Fibroblast of the conjunctiva (primary cell): ENCODE measurements at places on chromosomes 2 and 18.
A peak's percentile ranks its signal among the peaks of the same experiment; 100 is the strongest.

DNA sequence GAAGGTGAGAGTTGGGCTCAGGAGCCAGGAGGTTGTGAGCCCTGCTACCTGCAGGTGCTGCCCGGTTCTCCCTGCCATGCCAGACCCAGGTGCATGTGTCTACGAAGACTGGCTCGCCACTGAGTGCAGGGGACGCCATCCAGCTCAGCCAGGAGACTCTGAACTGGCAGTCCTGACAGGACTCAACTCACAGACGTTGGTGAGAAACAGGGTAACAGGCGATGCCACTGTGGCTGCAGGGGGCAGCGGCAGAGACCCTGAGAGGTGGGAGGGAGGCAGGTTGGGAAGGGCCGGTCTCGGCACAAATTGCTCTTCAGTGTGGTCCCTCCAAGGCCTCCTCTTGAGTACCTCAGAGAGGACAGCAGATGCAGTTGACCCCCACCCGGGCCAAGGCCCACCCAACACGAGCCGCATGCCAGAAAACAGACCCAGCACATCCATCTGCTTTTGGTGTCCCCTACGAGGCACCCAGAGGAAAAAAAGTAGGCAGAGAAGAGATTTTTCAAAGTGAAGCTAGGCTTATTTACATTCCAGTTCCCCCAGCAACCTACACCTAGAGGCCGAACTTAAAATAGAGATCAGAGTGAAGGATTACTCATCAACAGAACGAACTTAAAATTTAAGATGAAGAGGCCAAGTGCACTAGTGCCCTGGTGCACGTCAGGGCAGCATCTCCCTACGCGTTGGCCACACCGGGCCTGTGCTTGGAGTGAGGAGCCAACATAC is 184.8 kb downstream of the SEPTIN10 start:
- DNase-seq, result no peak

DNA sequence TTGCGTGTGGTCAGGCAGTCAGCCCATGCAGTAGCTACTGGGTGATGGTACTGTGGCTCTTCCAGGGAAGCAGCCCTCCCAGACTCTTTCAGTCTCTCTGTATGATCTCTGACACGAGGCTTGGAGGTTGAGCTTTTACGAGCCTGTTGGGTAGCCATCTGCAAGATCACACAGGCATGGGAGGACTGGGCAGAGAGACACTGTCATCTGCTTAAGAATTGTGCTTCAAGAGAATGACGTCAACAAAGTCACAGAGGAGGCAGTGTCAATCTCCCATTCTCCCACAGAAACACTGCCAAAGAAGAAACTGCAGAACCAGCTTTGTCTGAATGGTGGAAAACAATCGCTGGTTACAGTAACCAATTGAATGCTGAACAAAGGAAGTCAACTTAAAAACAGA is 78.4 kb upstream of the MC2R start:
- DNase-seq, result no peak

GRCh38 chr2:53819634-53820033 is 32.8 kb downstream of the ERLEC1 start:
- DNase-seq, result no peak

DNA sequence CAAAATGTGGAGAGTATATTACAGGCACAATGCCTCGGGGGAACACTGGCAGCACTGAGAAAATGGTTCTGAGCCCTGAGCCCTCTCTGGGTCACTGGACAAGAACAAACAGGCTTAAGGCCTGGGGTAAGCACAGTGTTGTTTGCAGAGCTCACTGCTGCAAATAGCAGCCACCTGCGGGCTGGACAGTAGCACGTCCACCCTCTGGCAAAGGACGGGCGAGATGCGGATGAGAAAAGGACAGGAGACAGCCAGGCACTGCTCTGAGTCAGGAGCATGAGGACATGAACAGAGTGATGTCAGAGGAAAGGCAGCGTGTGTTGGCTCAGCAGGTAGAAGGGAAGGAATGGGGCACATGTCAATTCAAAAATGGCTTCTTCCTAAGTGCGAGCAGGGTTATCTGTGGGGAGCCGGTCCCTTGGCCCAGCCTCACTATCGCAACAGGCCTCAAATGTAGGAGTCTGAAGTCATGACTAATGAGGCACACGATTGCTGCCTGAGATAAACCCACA is 25.9 kb upstream of the NEB start:
- DNase-seq, result no peak

DNA sequence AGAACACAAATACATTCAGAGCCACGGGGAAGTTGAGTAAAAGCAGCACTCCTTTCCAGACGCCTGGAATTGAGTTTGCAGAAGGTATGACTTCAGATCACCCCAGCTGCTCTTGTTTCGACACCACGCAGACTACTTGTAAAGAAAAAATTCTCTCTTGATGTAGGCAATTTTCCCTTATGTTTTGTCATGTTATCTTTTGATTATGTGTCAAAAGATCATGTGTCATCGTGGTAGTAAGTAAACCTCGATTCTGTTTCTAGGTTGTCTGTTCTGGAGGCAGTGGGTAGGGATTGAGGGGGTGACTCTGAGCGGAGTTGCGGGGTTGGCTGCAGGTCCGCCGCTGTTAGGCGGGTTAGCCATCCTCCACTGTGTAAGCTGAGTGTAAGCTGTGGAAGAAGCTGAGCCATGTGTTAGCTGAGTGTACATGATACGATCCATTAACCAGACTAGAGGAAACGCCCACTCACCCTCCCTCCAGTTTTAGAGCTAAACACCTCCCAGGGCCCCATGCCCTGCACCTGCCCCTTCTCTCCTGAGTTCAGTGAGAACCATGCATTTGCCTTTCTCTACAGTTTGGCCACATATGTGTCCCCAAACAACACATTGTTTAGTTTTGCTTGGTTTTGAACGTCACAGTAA is 181.8 kb downstream of the SNTG2 start:
- DNase-seq, result no peak

GRCh38 chr2:136206613-136207012 is 88.7 kb upstream of the CXCR4 start:
- DNase-seq, result no peak

- no peak for DNase-seq
These were observed 3.8 kb downstream of the MATN3 start for GRCh38 chr2:20008703-20009102.

GRCh38 chr2:20222769-20223406 is 2.0 kb downstream of the SDC1 start:
- DNase-seq, result no peak

DNA sequence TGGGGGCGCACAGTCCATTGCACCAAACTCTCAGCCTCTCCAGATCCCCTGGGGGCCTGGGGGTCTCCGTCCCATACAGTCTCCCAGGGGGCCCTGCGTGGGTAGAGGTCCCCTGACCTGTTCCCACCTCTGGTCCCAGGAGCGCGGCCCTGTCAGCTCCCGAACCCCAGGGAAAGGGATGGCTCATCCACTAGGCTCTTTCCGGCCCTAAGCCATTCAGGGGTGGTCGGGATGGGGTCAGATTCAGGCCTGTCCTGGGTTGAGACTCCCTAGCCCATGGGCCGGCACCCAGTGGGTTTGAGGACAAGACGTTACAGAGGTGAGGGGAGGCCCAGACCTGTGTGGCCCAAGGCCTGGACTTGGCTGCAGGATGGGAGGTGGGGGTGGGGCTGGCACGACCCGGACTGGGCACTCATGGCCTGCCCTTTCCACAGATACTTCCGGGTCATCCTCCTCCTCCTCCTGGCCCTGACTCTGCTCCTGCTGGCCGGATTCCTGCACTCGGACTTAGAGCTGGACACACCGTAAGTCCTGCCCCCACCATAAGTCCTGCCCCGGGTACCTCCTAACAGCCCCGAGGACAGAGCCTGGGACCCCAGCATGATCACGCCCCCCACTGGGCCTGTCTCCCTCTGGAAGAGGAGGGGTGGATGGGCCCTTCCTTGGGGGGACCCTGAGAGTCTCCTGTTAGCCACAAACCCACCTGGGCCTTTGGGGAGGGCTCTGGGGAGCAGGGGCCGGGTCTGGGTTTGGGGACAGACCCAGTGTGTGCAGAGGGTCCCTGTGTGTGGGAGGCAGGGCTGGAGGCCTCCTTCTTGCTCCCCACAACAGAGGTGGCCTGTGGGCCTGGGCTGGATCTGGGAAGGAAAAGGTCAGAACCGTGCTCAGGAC is 10.1 kb upstream of the NEU4 start:
- no peak for DNase-seq

DNA sequence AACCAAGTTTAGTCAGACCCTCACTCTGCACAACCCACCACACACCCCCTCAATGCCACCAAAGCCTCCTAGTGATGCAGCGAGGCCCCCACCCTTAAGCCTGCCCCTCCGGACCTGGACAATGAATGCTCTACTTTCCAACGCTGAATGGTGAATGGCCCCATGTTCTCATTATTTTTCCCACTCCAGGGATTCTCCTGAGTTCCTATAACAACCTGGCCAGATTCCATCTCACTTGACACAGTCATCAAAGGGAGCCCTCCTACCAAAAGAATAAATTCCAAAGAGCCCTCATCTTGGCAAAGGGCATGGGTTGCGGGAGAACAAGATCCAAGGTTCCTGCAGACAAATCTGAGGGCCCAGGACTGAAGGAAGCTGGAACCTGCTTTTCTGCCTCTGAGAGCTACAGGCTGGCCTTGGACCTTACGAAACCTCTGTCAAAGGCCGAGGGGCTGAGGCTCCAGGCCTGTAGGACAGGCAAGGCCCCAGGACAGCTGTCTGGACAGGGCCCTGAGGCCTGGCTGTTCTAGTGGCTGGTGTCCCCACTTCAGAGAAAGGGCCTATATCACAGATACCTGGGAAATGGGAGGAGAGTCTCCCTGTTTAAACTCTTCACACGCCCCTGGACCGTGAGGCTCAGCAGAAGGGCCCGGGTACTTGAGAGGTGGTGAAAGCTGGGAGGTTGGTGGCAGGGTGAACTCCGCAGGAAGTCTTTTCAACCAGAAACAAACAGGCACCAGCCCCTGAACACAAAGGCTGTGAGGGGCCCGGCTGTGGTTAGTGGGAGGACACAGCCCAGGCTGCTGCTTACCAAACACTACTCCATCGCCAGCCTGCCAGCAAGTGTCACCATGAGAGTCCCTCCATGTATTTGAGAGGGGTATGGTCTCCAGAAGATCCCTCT is 27.3 kb downstream of the SFXN5 start:
- DNase-seq, result no peak

- no peak for DNase-seq
These were observed 20.4 kb downstream of the EDAR start for GRCh38 chr2:108968619-108969018.

GRCh38 chr18:36410346-36410745 is 112.8 kb downstream of the FHOD3 start:
- no peak for DNase-seq

DNA sequence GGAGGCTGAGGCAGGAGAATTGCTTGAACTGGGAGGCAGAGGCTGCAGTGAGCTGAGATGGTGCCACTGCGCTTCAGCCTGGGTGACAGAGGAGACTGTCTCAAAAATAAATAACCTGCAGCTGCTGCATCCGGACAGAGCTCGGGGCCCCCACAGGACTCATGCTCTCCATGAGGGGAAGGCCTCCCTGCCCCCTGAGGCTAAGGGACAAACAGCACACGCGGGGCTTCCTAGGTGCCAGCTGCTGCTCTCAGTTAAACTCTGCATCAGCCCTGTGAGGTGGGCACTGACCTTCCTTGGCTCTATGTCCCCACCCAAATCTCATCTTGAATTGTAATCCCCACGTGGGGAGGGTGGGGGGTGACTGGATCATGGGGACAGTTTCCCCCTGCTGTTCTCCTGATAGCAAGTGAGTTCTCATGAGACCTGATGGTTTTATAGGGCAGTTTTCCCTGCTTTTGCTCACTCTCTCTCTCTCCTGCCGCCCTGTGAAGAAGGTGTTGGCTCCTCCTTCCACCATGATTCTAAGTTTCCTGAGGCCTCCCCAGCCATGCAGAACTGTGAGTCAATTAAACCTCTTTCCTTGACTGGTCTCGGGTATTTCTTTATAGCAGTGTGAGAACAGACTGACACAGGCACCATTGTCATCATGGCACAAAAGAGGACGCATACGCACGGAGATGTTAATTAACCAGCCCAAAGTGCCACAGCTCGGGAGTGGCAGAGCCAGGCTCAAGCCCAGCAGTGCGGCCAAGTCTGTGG is 49.9 kb upstream of the TAF1B start:
- DNase-seq, result no peak

DNA sequence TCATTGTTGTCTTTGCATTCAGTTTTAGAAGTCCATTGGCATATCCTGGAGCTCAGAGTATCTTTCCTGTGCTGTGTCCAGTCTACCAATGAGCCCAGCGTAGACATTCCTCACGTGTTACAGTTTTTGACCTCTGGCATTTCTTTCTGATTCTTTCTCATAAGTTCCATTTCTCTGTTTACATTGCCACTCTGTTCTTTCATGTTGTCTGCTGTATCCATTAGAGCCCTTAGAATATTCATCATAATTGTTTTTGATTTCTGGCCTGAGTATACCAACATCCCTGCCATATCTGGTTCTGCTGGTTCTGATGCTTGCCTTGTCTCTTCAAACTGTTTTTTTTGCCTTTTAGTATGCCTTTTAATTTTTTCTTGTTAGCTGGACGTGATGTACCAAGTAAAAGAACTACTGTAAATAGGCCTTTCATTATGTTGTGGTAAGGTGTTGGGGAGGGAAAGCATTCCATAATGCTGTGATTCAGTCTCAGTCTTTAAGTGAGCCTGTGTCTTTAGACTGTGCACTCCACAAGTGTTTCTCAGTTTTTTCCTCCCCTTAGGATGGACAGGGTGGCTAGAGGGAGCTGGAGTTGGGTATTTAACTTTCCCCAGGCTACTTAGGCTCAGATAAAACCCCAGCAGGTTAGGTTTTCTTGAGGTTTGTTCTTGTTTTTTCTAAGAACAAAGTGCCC is 35.6 kb downstream of the CEP192 start:
- no peak for DNase-seq

GRCh38 chr18:41853280-41853679 is 101.8 kb upstream of the PIK3C3 start:
- DNase-seq, result no peak

GRCh38 chr2:174153757-174154680 is 94.3 kb downstream of the OLA1 start:
- DNase-seq, result peak; percentile 50

GRCh38 chr2:121902171-121902591 is 146.7 kb downstream of the TSN start:
- no peak for DNase-seq

GRCh38 chr2:240831594-240832204 is 11.7 kb upstream of the KIF1A start:
- no peak for DNase-seq

GRCh38 chr2:67471681-67472080 is 74.5 kb downstream of the ETAA1 start:
- DNase-seq, result no peak

GRCh38 chr2:71513096-71513495 is 59.7 kb downstream of the DYSF start:
- DNase-seq, result no peak

- DNase-seq, result no peak
These were observed 545 bp downstream of the GTF3C2 start for GRCh38 chr2:27356056-27356381.

- DNase-seq, result no peak
These were observed 127.2 kb downstream of the OLA1 start for GRCh38 chr2:174121175-174121574.

- no peak for DNase-seq
These were observed 108.6 kb upstream of the RNF152 start for GRCh38 chr18:62001396-62001795.

- no peak for DNase-seq
These were observed 24.6 kb upstream of the KCMF1 start for GRCh38 chr2:84946204-84947009.

GRCh38 chr2:240300840-240301239 is 134.6 kb upstream of the GPC1 start:
- DNase-seq, result no peak
